Activated CD4-positive, alpha-beta T cell treated with anti-CD3 and anti-CD28 coated beads for 1 hour (primary cell): ENCODE measurements at places on chromosomes 16 and 17.

DNA sequence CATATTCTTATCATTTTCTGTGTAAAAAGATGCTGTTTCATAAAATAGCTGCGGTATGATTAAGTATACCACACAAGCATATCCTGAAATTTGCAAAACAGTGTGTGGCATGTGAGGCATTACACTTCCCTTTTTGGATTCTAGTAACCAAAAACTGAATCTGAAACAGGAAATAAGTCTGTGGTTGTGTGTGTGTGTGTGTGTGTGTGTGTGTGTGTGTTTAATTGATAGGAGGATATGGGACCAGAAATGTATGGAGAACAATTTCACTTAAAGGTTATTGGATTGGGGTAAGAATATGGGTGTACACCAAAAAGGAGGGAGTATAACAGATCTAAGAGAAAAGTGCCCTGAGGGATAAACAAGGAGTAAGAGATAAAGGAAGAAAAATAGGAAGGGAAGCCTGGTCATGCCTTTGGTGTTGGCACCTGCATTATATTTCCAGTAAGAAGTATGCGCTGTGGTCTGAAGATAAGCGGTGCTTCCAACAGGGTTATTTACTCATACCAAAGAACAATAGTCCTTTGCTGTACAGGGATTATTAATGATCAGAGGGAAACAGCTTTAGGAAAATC lies 4.0 kb downstream of the LYRM1 start:
- no peak for DNase-seq

- no peak for DNase-seq
These were observed 879.4 kb downstream of the CDH11 start for GRCh38 chr16:64242492-64242891.

DNA sequence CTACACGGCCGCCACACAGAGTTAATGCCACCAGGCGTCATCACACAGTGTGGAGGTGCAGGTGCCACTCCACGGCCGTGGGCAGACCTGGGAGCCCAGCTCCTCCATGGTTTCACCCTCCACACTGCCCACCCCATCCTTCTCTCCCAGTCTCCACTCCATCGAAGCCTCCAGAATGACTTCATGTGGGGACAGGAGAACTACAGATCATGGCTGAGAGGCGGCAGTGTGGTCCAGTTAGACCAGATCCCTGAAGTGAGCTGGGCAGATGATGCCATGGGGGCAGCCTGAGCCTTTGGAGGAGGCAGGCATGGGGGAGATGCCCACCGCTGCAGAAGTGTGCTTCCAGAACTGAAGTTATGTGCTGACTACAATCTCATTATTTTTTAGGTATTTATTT lies 38.0 kb upstream of the FAAP100 start:
- DNase-seq: no peak

DNA sequence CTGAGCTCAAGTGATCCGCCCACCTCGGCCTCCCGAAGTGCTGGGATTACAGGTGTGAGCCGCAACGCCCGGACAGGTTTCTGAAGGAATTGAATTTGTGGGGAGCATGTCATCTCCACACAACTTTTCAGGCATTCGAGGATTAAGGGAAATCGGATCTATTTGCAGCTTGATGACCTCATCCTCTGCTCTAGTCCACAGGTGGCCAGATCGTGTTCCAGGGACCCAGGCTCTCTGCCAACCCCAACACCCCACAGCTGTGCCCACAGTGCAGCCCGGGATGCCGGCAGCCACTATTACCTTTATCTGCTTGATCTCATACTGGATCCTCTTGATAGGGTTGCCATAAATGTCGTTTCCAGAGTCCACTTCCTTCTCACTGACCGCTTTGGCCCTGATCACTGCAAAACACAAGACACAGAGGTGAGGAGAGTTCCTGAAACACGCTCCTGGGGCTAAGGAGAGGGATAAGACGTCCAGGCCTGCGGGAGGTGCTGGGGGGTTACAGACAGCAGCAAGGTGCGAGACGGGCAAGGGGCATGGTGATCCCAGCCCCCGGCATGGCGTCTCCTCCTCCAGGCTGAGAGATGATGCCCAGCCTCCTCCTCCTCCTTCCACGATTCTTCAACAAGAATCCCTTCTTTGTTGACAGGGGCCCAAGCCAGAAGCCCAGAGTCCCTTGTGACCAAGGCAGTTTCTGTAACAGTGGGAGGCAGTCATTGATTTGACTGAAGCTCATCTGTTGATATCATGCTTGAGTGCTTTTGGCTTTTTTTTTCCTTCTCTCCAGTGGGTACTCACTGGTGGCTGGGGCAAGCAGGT lies 29.3 kb downstream of the CEP295NL start:
- DNase-seq: no peak

DNA sequence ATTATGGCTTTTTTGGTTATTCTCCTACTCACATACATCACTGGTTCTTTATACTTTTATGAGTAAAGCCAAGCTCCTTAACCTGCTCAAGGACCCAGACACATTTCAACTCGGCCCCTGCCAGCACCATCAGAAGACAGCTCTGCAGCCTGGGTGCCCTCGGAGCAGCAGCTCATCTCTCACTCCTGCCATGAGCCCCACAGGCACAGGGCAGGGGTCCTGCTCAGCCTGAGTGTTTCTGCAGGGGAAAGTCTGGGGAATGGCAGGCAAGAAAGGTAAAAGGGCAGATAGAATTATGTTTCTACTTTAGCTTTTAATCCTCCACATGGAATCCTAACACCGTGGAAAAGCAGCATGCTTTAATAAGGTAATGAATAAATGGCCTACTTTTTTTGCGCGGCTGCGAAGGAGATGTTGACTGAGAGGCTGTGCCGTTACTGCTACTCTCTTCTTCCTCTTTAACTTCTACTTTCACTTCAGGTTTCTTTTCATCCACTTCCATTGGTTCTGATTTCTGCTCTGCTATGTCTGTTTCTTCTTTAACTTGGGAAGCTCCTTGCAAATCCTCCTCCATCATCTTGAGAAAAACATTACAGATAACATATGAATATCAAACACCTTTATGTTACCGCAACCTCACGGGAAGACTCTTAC lies 50.1 kb upstream of the TRAP1 start:
- no peak for DNase-seq

DNA sequence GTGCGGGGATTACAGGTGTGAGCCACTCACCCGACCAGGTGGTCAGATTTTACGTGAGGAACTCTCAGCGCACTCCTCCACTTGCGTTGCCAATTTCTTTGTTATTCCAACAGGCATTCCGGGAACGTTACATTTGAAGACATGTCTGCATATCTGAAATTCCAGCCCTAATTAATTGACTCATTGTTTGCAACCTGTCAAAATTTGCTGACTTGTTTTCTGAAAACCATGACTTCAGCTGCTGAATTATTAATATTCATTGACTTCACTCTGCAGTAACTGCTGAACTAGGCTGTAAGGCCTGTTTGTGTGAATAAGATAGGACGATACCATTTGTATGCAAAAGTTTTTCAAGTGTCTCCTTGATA lies 16.6 kb downstream of the G6PC1 start:
- no peak for DNase-seq

DNA sequence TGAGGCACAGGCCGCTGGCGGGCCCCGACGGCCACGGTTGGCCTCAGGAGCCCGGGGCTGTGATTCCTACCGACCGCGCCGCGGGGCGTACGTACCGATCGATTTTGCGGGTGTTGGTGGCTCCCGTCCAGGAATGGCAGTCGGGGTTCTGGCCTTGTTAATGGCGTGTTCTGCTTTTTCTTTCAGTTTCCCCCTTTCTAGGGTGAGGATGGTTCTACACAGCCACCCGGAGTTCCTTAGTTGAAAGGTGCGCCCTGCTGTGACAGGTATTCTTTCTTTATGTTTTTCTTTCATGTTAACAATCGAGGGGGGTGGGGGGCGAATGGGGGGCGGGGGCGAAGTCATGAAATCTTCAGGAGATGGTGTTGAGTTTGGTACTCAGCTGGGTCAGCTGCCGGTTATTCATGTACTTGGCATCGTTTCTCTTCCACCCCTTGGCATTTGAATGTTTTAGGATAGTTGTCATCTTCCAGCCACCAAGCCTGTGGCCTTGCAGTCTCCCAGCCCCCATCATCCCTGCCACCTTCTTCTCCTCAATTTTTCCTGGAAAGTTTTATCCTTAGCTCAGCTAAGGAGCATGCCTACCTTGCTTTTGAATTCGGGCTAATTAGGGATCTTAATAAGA lies 802 bp downstream of the CYLD start:
- peak; percentile 29 for DNase-seq

- no peak for DNase-seq
These were observed 19.3 kb downstream of the MFSD11 start for GRCh38 chr17:76757256-76757655.

GRCh38 chr16:57265850-57266530 lies 18.5 kb downstream of the PLLP start:
- no peak for DNase-seq

GRCh38 chr17:78384479-78385175 lies 6.2 kb downstream of the PGS1 start:
- DNase-seq: no peak

DNA sequence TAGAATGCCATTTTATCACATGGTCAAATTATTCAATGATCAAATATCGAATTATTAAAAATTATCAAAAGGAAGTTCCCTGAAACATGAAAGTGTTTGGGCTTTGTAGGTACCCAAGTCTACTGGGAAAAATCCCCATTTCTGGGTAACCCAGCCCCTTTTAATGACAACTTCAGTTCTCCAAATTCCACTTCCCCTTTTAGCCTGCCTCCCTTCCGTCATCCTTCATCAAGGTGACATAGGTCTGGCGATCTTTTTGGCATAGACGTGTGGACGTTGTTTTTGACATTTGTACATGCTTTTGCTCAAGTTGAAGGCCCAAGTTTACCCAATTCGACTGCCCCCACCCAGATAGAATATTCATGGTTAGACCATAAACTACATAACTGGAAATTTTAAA lies 660.9 kb downstream of the MAF start:
- DNase-seq: no peak

- no peak for DNase-seq
These were observed 8.6 kb downstream of the P2RX1 start for GRCh38 chr17:3907483-3908216.

- no peak for DNase-seq
These were observed 260.4 kb downstream of the CEP112 start for GRCh38 chr17:65931246-65932149.

DNA sequence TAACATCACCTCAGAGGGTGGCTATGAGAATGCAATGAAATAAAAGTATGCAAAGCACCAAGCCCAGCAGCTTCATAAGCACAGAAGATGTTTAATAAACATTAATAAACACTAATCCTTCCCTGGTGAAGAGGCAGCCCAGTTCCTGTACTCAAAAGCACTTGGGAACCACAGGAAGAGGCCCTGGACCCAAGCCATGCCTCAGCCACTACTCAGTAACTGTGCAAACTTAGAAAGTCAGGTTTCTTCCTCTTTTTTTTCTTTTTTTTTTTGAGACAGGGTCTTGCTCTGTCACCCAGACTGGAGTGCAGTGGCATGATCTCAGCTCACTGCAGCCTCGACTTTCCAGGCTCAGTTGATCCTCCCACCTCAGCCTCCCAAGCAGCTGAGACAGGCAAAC lies 5.3 kb downstream of the ARHGAP17 start:
- no peak for DNase-seq

- DNase-seq: no peak
These were observed 59.9 kb downstream of the BEAN1 start for GRCh38 chr16:66486773-66487579.

GRCh38 chr17:37816950-37817349 lies 72.1 kb upstream of the HNF1B start:
- no peak for DNase-seq

DNA sequence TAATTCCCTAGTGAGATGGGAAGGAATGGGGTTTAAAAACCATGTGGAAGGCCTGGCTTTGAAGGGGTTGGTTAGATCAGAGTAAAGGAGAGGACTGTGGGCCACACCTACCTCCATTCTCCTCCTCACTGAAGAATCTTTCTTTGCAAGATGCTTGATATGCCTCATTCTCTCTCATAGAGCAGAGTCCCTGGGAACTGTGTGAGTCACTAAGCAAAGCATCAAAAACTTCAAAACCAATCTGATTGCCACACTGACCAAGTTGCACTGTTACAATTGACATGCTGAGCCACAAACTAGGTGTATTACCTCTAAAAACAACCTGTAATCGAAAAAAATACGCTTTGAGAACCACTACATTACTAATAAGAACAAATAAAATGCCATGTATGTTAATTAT lies 2.0 kb downstream of the TUBD1 start:
- no peak for DNase-seq

DNA sequence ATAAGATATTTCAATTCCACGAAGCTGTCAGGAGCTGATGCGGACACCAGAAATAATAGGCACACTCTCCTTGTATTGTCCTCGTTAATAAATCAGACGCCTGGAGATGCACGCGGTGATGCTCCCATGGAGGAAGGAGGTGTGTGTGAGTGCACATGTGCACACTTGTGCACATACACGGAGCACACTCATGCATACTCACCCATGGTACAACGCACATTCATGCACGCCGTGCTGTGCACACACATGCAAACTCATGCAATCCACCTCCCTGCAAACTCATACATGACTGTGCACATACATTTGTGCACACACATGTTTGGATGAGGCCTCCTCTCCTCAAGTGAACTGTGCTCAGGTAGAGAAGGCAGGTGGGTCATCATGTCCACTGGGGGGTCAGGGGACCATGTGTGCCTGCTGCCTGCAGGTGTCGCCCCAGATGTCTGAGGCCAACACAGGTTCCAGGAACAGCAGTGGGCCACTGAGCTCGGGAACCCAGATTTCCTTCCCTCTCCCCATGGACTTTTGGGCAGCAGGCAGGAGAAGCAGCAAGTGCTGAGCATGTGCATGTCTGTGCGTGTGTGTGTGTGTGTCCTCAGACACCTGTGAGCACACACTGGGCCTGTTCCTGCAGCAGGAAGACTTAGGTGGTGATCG lies 165.3 kb downstream of the SDK2 start:
- no peak for DNase-seq

- DNase-seq: no peak
These were observed 25.0 kb downstream of the XPO6 start for GRCh38 chr16:28186752-28187151.

DNA sequence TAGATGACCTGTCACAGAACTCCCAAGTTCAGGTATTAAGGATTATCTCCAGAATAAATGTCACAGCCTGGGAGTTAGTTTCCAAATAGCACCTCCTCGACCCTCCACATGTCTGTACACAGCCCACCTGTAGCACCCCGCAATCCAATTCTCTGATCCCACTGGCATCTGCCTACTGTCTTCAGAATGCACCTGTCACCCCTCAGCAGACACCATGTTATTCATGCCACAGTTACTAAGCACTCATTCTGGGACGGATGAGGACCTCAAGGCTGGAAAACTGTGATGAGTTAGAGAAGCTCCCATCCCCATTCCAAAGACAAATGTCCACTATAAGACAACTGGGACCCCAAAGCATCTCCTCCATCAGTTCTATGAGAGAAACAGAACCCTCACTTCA lies 7.8 kb downstream of the EMP2 start:
- no peak for DNase-seq
